ENCODE measurements at places on chromosomes 5 and 9.
A peak's percentile ranks its signal among the peaks of the same experiment; 100 is the strongest.

DNA sequence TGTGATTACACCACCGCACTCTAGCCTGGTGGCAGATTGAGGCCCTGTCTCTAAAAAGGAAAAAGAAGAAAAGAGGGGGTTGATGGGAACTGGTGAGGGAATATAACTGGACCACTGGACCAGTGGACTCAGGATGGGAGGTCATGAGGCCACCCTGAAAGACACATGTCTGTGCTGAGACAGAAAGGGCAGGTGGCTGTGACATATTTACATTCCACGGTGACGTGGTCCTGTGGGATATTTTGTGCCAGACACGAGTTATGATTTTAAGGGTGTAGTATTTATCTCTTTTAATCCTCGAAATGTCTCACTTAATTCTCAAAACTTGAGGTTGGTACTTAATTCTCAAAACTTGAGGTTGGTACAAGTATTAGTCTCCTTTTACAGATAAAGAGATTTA is 32.9 kb downstream of the LHX2 start:
- DNase-seq, result no peak

DNA sequence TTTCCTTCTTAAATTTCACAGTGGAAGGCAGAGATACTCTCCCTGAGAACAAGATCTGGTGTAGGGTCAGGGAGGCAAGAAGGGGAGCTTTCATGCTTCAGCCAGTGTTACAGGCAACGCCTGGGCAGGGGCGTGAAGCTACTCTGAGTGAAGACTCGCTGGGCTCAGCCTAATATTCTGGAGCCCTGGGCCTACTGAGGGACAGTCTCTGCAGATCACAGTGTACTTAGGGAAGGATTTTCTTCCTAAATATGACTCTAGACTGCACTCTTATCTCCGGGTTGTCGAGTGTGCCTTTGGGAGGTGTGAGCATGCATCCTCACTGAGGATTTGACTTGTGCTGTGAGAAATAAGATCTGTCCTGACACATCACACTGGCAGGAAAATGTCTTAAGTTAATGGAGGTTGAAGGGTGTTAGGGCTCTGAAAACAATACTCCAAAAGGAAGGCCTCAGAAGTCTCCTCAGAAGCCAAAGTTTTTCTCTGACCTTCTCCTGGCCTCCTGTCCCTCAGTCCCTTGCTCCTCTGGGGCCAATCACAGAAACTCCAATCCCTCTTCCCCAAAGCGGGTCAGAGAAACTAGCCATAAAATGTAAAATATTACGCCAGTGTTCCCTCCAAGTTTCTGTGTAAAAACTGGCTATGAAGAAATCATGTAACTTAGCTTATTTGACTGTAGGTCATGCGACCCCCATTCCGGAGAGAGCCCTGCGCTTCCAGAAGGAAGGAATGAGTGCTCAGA is 156.8 kb upstream of the TBC1D2 start:
- no peak for DNase-seq

- DNase-seq, result no peak
Observed at GRCh38 chr9:82558346-82558745, 504.6 kb downstream of the RASEF start.

DNA sequence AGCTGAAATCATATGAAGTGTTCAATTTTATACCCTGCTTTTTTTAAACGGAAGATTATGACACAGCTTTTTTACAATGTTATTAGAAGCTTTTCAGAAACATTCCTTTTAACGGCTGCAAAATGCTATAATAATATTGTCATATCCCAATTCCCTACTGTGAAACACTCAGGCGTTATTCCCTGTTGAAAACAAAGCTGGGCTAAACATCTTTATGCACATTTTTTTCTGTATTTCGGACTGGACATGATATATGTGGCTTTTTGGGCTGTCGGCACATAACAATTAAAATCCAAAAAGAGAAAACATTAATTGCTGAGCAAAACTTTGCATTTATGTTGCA is 12.0 kb upstream of the CTSL start:
- DNase-seq, result no peak

GRCh38 chr5:69230181-69230580 is 4.5 kb upstream of the CDK7 start:
- DNase-seq, result no peak

GRCh38 chr5:24817966-24818365 is 173.2 kb upstream of the CDH10 start:
- no peak for DNase-seq

DNA sequence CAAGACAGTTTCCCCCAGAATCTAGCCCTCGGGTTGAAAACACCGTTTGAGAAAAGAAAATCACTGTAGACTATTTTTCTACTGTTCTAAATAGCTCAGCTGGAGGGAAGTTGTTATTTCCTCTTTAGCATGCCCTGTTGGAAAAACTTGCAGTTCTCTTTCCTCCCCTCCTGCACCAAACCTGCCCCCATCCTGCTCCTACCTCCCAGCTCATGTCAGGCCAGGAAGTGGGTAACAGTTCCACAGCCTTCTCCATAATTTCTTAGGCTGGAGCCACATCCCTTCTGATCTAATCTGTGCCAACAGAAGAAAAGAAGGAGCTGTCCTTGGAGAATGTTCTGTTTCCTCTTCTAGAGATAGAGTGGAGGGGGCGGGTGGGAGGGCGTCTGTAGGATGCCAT is 437.7 kb downstream of the SPOCK1 start:
- DNase-seq, result no peak

DNA sequence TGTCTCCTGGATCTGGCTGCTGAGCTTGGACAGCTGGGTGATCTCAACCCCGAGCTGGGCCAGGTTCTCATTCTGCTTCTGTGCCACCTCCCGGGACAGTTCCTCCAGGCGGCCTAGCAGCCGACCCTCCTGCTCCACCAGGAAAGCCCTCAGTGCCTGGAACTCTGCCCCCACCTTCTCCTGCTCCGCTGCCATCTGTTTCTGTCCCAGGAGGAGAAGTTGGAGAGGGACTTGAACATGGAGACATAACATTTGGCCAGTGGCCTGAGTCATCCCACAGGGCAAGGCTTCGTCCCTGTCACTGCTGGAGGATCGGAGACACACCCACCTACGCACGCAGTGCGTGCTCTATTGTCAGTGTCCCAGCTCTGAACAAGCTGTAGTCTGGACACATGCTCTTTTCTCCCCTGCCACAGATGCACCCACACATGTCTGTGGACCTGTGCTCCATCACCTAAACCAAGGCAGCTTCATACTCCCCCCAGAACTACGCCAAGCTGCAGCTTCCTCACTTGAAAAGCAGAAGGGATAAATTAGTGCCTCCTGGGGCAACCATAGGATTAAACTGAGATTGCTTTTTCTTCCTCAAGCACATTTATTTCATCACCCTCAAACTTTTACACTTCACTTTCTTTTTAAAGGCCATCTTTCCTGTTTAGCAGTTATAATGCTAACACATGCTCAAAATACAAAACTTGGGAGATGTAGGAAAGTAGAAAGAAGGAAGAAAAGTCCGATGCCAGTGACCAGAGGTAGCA is 4.9 kb downstream of the TRIM7 start:
- no peak for DNase-seq

DNA sequence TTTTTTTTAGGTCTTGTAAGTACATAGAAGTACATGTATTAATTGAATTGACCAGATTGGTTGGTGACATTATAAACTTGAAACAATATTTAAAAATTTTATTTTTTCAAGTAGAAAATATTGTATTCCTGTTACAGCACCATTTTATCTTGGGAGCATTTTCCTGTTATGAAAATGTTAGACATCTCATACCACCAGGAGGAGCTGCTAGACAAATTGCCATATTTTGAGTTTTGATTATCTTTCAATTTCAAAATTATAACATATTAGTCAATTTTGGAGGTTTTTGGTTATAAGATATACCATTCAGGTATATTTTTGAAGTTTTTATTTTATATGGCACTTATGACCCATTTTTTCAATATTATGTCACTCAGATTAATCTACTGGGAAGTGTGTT is 84.4 kb downstream of the CNTLN start:
- DNase-seq, result no peak

GRCh38 chr5:137283801-137284200 is 215.3 kb downstream of the SPOCK1 start:
- peak; percentile 25 for DNase-seq

- no peak for DNase-seq
Observed at GRCh38 chr5:82422001-82422740, 144.0 kb upstream of the RPS23 start.

- no peak for DNase-seq
Observed at GRCh38 chr9:79583952-79584654, 12.3 kb downstream of the TLE4 start.

GRCh38 chr5:1268666-1269065 is 26.2 kb downstream of the TERT start:
- DNase-seq, result no peak

- DNase-seq, result peak; percentile 37
Observed at GRCh38 chr5:26700759-26701384, 337.5 kb downstream of the CDH9 start.

GRCh38 chr5:82956600-82956999 is 120.6 kb downstream of the TMEM167A start:
- no peak for DNase-seq

DNA sequence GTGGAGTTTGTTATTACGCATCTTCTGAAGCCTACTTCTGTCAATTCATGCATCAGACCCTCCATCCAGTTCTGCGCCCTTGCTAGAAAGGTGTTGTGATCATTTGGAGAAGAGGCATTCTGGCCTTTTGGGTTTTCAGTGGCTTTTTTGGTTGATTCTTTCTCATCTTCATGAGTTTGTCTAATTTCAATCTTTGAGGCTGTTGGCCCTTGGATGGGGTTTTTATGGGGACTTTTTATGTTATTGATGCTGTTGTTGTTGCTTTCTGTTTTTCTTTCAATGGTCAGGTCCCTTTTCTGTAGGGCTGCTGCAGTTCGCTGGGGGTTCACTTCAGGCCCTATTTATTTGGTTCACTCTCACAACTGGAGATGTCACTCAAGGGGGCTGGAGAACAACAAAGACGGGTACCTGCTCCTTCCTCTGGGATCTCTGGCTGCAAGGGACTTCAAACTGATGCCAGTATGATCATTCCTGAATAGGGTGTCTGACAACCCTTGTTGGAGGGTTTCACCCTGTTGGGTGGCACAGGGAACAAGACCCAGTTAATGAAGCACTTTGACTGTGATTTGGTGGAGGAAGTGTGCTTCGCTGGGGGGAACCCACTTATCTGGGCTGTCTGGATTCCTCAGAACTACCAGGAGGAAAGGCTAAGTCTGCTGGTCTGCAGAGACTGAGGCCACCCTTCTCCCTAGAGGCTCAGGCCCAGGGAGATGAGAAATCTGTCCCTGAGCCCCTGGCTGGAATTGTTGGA is 226.7 kb upstream of the PTGER4 start:
- DNase-seq, result no peak

- no peak for DNase-seq
Observed at GRCh38 chr5:110702300-110702699, 24.2 kb downstream of the TMEM232 start.

DNA sequence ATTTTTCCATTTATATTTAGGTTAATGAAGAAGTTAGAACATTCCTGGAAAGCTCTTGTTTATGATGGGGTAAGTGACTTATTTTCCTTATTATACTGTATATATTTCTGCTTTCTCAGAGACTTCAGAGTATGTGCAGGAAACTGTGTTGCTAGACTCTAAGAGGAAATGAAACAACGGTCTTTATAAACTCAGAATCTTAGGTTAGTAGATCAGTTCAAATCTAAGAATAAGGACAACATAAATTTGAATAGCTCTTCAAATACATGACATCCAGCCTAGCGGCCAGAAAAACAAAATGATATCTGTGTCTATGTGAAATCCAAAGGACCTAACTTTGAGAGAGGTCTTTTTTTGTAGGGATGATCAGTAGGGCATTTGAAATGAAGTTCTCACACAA is 94.3 kb downstream of the PRKACG start:
- no peak for DNase-seq

Data from DMS153 (cell line).